WTC11 (cell line): ENCODE measurements at places on chromosomes 1 and 21. TPM values are rescaled to one million over a fixed set of nuclear protein-coding genes. Genes with fewer than 3 reads are reported as not detected.

Gene KCNK2
- total RNA-seq: 0.15 to 0.46 TPM (median 0.34 TPM) in 3 replicates

Gene PIK3CD
- total RNA-seq: 17.9 to 23.1 TPM (median 20.2 TPM) in 3 replicates

- no peak for DNase-seq
These were observed 71.5 kb downstream of the SIK1 start for GRCh38 chr21:43355266-43355924.

Gene THBS3
- 4.0 to 5.3 TPM (median 5.3 TPM) in 3 replicates for total RNA-seq

Gene RXFP4
- not detected in 3 replicates for total RNA-seq

Gene PAQR6
- total RNA-seq: 5.9 to 7.9 TPM (median 6.5 TPM) in 3 replicates

DNA sequence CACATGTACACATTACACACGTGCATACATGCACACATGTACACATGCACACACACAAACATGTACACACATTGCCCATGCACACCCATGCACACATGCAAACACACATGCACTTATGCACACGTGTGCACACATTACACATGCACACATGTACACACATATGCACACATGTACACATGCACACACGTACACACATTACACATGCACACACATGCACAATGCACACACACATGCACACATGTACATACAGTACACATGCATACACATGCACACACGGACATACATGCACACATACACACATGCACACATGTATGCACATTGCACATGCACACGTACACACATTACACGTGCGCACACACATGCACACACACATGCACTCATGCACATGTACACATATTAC lies 95.3 kb upstream of the TTC34 start:
- DNase-seq: no peak

DNA sequence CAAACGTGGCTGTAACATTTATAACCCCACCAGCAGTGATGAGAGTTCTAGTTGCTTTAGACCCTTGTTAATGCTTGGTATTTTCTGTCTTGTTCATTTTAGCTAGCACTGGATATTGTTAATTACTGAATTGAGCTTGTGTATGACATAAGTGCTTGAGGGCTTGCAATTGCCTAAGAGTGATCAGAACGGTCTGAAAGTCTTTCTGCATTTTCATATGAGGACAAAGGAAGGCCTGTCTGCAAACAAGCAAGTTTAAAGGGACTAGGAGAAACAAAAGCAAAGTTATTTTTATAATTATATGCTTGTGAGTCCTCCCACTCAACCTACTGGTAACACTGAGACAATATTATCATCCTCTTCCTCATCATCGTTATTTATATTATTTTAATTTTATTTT lies 305.5 kb upstream of the DUSP10 start:
- no peak for DNase-seq

Gene FAM163A
- 0.07 to 0.09 TPM (median 0.07 TPM) in 3 replicates for total RNA-seq
